ENCODE measurements at places on chromosomes 5 and 9.

GRCh38 chr5:172773481-172774469, 2.8 kb upstream of the DUSP1 start:
- peak; percentile 51 for DNase-seq

GRCh38 chr5:31463351-31463750, 68.5 kb downstream of the DROSHA start:
- DNase-seq: peak; percentile 58

- DNase-seq: peak; percentile 98
These were observed 41.1 kb downstream of the ACTBL2 start for GRCh38 chr5:57441557-57441956.

DNA sequence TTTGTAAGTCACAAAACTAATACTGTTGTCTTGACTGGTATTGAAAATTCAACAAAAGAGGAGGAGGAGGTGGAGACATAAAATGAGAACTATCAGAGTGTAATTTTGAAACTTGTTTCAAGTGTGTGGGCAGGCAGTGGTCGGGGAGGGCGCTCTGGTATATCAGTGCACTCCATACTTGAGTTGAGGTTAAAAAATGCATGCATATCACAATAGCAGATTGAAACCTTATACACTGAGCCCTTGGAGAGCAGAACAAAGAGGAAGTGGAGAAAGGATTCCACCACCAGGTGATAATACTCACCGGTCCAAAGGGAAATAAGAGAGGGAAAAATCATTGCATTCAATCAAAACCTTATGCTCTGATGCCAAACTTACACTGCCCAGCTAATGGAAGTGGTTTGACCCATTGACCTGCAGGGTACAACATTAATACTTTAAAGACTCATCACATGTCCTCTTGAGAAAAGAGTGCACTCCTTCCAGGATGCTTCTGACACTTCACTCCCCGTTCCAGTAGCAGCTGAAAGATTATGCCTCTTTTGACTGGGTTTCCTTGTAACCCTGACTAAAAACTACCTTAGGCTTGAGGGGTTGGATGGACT, 79.5 kb upstream of the FAM169A start:
- DNase-seq: no peak

- no peak for DNase-seq
These were observed 209.5 kb downstream of the SLIT3 start for GRCh38 chr5:169091396-169091980.

GRCh38 chr5:76527685-76528161, 95.5 kb downstream of the F2RL2 start:
- peak; percentile 41 for DNase-seq

DNA sequence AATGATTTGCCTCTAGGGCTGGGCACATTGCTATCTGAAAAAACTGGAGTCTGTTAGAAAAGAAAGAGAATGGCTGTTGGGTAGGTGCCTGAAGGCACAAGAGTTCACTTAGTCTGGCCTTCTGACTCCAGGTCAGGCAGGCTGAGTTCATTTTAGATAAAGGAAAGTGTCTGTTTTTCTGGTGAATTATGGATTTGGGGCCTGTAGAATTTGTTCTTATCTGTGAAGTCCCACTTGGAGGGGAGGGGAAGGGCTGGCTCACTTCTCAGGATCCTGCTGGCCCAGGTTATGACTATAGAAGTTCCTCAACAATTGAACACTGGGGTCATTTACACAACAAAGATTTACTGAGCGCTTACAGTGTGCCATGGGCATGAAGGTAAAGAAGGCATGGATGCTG, 11.5 kb upstream of the SEPTIN8 start:
- no peak for DNase-seq

GRCh38 chr9:136597141-136597885, 51.5 kb upstream of the NOTCH1 start:
- no peak for DNase-seq

DNA sequence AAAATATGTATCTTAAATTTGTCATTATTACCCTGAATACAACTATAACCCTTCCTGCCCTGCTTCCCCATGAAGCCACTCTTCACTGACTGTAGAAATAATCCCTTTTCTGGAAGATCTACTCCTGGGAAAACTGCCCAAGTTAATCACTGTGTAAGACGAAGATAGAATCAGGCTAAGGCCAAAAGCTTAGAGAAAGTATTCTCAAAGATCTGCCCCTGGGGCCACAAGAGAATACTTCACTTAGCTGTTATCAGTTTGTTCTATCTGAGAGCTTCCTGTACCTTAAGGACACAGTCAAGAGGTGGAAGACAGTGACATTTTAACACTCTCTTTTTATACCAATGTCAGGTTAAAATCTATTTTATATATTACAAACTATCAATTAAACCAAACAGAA, 33.8 kb downstream of the RNF145 start:
- DNase-seq: no peak

DNA sequence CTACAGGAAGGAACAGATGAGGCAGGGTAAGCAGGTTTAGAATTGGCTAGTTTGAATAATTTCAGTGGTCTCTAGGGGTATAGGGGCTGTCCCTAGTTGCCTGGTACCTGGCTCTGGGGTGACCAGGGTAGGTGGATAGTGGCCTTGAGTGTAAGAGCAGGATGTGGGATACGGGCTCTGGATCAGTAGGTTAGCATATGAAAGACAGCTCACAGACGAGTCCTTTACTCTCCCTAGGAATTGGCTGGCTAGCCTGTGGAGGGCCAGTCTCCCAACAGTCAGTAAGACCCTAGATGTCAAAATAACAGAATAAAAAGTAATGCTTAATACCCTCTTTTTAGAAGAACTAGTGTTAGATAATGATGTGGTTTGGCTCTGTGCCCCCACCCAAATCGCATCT, 16.6 kb upstream of the C9orf152 start:
- no peak for DNase-seq

DNA sequence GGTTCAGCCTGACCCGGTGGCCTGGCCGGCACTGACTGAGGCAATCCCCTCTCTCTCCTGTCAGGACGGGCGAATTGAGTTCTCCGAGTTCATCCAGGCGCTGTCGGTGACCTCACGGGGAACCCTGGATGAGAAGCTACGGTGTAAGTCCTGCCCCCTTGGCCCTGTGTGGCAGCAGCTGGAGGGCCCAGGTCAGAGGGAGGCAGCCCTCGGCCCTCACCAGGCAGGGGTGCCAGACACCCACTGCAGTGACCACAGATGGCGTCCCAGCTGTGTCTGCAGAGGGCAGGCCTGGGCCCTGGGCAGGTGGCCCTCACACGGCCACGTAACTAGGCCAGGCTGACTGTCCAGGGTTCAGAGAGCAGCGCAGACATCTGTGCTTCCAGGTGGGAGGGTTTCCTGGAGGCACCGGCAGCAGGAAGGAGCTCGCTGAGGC, 45.9 kb upstream of the HMCN2 start:
- no peak for DNase-seq

DNA sequence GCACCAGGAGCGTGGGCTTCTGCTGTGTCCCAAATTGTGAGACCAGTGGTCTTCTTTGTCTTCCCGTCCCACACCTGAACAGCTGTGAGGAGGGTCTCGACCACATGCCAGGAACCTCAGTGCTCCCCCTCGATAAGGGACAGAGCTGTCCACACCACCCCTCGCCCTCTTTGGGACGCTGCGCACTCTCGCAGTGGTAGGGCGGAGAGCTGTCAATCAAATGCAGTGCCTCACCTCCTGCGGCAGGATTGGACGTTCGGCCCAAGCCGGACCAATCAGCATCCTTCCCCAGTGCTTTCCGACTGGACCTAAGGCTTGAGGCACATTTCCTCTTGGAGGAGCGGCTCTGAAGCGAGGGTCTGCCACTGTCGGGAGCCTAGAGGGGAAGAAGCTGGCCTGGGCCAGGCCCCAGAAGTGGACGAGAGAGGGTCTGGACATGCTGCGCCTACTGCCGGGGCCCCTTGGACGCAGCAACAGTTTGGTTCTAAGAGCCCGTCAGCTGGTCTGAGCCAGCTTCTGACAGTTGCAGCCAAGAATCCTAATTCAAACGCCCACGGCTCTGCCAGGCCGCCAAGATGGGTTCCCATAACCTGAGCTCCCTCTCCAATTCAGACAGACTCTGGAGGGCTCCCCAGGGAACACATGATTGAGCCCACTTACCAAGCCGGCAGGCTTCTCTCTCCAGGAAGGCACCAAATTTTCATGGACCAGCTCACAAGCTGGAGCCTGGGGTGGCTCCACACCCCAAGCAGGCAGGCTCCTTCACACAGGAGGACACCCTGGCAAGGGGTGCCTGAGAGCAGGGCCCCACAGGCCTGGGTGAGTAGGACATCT, 28.1 kb upstream of the ADAMTS2 start:
- DNase-seq: no peak

GRCh38 chr9:71647094-71647591, 121.2 kb downstream of the CEMIP2 start:
- peak; percentile 77 for DNase-seq

DNA sequence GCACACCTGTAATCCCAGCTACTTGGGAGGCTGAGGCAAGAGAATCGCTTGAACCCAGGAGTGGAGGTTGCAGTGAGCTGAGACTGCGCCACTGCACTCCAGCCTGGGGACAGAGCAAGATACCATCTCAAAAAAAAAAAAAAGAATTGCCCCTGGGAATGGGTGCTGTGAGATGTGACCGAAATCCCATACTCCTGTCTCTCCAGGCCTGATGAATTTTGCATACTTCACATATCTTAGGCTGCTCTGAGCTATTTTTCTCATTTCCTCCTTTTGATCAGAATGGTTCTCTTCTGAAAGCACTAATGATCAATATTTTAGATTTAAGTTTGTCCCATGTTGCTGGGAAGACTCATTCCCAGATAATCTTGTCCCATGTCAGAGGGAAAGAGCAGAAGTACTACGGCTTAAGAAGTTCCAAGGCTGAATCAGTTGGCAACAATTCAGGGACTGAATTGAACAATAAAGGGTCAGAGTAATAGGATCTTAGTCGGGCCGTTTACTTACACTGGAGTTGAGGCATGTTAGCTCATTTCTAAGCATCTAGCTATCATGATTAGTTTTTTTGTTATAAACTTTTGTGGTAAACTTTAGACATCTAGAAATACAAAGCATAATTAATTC, 44.2 kb upstream of the TENT2 start:
- DNase-seq: peak; percentile 21

- DNase-seq: peak; percentile 33
These were observed 93.5 kb downstream of the RGS3 start for GRCh38 chr9:113556877-113557593.

DNA sequence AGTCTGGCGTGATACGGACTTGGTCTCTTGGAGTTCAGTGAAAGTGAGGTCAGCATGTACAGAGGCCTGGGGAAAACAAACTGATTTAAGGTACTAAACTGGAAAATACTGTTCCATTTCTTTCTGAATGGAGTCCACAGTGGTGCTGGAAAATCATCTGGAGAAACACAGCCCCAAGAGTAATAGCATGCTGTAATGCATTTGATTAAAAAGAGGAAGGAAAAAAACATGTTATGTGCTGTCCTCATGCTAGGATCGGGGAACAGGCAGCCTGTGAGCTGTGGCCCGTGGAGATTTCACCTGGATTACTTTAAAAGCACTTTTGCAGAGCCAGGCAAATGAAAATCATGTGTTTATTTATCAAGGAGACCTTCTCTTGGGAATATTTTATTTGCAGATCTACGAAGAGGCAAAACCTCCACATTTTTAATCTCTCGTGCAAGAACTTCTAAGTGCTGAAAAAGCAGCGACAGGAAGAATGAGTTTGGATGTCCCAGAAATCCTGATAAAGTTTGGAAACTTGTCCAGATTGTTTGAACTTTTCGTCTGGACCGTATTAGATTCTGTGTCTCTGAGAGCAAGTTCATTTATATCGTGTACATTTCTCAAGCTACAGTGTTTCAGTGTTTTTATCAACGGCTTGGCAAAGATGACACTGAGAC, 228.8 kb downstream of the GAS1 start:
- no peak for DNase-seq

- DNase-seq: no peak
These were observed 445.2 kb upstream of the GRAMD2B start for GRCh38 chr5:125978015-125978414.

GRCh38 chr9:87973730-87974292, 522 bp downstream of the CDK20 start:
- DNase-seq: no peak

GRCh38 chr9:123370526-123371227, 14.7 kb downstream of the CRB2 start:
- DNase-seq: no peak

DNA sequence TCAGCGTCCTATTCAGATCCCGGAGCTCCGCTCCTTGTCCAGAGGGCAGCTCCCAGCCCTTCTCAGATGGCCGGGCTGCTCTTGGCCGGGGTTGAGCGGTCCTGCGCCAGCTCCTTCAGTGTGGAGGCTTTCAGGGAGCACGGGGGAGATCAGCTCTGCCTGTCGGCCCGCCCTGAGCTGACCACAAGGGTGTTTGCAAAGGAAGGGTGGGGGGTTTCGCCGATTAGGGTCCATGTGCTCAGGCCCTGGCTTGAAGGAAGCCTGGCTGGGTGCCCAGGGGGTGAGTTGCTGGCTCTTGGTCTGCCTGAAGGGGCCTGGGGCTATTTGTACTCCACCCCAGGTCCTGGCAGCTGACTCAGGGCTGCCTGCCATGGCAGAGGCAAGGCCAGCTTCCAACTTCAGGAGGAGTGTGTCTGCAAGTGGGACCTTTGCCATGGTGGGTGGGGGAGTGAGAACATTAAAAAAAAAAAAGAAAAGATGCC, 250.1 kb upstream of the KLF4 start:
- DNase-seq: peak; percentile 17

DNA sequence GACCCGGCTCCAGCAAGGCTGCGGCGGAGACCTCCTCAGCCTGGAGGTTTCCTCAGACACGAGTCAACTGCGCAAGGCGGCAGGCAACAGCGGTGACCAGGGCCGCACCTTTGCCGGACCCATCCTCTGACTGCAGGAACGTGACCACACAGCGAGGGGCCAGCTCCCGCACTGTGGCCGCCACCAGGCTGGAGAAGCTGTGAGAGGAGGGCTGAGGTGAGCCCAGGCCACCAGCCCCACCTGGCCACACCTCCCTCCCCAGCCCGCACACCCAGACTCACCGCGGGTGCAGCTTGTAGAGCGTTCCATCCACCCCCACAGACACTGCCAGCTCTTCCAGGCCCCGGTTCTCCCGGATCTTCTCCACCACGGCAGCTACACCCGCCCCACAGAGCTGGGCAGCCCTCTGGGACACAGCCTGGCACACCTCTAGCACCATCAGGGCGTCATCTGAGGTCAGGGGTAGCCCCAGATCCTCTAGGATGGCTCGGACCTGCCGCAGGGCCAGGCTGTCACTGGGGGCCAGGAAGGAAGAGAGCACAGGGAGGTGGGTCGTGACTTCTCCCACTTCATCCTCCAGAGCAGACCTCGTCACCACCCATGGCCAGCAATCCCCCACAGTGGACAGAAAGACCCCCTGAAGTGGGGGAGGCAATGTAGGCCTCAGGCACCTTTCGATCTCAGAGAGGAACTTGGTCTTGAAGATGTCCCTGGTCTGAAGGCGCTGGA, 18.0 kb downstream of the HK3 start:
- DNase-seq: no peak

GRCh38 chr5:178182158-178182876, 4.9 kb downstream of the GMCL2 start:
- no peak for DNase-seq

Measured in fibroblast of skin of back (primary cell).